ENCODE measurements at places on chromosomes 12 and 14.

GRCh38 chr12:114064497-114064896 lies 98.4 kb upstream of the RBM19 start:
- DNase-seq: no peak

DNA sequence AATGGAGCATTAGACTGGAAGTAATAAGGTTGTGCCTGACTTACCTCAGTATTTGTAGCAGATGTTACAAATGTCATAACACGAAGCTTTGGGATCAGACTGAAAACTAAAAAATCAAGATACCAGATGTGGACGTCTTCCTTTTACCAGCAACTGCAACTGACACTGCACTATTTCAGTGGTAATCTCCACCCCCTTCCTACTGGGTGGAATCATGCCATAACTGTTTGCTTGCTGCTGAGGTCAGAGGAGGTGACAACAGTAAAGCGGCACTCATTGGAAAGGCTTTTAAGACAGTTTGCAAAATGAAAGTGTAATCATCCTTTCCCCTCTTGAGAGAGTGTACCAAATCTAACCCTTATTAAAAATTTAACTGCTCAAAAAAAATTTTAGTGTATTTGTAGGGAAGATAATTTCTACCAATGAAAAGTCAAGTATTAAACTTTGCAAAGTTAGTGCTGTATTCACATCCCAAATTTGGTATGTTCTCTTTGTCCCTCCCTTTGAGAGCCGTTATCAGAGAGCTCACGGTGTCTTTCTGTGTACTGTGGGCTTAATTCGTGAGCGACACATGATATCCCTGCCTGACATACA lies 420.7 kb downstream of the NPAS3 start:
- DNase-seq: no peak

DNA sequence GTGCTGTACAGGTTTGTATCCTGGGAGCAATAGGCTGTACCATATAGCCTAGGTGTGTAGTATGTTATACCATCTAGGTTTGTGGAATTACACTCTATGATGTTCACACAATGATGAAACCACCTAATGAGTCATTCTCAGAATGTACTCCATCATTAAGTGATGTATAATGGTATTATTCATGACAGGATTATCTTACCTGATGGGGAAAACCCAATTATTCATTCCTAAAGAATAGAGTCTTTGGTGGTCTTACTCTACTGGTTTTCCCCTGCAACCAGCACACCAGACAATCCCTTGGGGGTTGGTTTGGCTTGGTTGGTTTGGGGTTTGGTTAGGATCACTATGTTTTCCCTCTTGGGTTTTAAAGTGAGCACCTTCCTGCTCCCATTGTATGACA lies 12.6 kb upstream of the OR10P1 start:
- DNase-seq: no peak

DNA sequence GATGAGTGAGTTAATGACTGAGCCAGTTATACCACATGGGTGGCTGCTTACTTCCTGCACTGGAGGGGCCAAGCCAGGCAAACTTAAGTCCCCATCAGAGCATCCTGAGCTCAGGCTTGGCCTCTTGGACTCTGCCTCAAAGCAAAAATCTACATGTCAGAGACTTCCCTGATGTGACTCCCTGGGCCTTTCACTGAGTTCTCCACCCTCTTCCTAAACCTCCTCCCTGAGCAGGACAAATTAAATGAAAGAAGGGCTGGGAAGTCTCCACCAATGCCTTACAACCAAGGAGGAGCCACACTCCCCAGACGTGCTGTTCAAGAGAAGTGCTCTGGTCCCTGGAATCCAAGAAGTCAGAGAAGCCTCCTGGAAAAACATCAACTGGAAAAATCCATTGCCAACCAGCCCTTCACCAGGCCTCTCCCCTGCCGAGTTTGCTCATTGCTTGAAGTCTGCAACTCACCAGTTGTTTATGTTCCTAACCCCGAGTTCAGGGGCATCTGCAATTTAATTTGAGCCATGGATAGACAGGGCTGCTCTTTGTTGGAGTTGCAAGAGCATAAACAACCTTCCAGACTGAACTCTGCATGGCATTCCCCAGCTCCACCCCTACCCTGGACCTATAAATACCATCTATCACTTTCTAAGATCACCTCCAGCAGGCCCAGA lies 160.5 kb downstream of the ANO2 start:
- DNase-seq: no peak

- no peak for DNase-seq
Observed at GRCh38 chr12:121575952-121576625, 4.7 kb downstream of the KDM2B start.

GRCh38 chr14:102344485-102344884 lies 18.2 kb downstream of the CINP start:
- DNase-seq: no peak
